Sigmoid colon (tissue), 7 donors: ENCODE measurements at places on chromosomes 7 and 10.

GRCh38 chr7:91348711-91349110 is 84.5 kb downstream of the FZD1 start:
- no peak for DNase-seq

DNA sequence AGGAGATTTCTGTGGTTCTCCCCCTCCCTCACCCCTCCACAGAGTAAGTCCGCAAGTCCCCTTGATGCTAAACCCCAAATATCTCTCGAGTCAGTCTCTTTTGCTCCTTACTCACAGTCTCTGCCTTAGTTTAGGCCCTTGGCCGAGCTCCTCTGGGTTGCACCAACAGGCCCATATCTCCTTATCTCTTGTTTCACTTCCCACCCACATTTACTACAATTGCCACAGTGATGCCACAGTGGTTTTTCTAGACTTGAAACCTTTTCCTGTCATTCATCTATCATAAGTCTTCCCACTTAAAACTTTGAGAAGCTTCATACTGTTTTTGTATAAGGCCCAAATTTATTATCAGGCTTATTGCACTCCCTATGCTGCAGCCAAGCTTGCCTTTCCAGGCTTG is 23.4 kb upstream of the NME8 start:
- DNase-seq = no peak

DNA sequence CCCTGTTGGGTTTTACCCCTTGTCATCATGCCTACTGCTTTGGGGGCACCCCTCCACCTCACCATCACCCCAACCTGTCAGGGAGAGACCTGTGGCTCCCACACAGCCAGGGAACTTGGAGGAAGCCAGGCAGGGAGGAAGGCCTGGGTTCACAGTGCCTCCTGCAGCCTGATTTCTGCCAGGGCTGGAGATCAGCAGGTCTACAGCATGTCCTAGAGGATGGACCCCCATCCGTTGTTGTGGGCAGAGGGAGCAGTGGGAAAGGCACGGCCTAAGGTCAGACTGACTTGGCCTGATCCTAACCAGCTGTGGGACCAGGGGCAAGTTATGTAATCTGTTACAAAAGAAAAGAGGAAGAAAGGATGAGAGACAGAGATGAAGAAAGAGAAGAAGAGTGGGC is 28.2 kb downstream of the ZCCHC24 start:
- DNase-seq = peak; percentile 52

GRCh38 chr10:649445-649797 is 40.0 kb downstream of the DIP2C start:
- no peak for DNase-seq
